Activated CD4-positive, alpha-beta T cell treated with anti-CD3 and anti-CD28 coated beads, Interleukin-2, amount 10 ng/mL, durations not matched to agents 7 days and 5 days (primary cell): ENCODE measurements at places on chromosomes 2 and 18.

DNA sequence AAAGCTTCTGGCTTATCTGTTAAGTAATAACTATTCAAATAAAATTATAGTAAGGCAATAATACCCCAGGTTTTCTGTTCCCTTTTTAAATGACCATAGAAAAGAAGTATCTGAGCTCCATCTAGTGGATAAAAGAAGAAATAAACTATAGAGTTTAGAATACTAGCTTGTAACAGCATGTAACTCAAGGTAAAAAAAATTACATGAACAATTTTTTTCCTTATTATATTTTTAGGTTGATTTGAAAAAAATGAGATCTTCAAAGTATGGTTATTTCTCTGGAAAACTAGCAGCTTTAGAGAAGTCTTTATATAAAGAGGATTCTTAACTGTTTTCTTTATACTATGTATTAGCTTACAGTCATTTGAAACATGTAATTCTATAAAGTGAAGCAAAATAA, 58.1 kb downstream of the NCKAP1 start:
- no peak for DNase-seq

GRCh38 chr18:58303363-58303762, 259.3 kb downstream of the NEDD4L start:
- DNase-seq = peak; percentile 28

DNA sequence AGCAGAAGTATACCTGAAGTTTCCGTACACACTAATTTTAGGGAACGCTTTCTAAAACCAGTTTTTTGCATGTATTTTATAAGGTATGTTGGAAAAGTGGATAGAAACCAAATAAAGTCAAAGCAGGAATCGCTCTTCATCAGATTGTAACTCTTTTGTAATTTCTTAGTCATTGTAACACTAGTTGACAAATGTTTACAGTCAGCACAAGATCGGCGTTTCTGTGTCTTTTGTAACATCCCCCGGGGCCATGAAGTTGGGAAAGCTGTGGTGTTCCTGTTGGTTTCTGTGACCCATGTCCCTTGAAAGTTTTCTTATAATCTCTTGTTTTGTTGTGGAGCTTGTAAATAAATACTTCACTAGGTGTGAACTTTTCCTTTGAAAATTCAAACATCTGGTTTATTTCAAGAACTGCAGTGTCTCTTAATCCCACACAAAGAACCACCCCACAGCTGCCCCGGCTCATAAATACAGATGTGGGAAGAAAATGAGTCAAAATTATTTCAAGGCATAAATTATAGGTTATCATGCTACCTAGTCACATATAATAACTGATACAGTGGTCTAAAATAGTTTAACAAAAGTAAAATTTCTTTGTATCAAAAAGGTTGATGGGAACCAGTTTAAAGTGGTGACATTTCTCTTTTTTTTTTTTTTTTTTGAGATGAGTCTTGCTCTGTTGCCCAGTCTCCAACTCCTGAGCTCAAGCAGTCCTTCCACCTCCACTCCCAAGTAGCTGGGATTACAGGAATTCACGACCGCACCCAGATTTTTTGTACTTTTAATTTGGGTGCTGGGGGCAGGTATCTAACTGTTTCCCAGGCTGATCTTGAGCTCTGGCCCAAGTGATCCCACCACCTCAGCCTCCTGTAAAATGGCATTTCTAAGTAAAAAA, 751 bp upstream of the NMI start:
- peak; percentile 29 for DNase-seq

DNA sequence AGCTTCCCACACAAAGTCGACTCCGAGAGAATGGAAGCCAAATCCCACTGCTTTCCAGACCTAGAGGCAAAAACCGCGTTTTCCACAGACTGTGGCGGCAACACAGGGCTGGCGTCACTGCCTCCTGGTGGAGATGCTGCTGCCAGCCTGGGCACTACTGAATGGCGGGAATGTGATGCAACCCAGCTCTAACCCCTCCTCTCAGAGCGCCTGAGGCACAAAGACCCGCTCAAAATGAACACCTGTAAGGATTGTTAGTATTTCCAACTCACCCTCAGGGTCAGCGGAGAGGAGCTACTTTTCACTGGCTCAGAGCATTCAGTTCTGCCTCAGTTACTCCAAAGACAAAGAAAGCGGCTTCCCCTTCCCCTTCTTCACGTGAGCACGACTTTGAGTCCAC, 548.0 kb upstream of the SALL3 start:
- DNase-seq = no peak

DNA sequence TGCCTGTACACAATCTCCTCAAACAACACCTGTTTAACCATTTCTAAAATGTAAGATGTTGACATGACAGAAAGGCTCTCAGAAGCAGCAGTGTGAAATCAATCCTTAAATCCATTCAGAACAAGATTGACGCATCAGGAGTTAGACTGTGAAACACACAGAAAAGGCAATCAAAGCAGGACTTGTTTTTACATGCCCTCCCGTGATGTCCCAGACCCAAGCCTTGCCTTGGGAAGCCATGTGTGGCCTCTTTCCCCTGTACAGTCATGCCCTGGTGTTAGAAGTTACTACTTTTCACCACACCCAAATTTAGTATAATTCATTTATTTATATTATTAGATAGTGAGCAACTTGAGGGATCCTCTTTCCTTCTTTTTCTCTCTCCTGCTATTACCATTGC, 115.7 kb downstream of the NCKAP5 start:
- DNase-seq = no peak

- no peak for DNase-seq
These were observed 81.9 kb downstream of the DYNAP start for GRCh38 chr18:54672846-54673475.

DNA sequence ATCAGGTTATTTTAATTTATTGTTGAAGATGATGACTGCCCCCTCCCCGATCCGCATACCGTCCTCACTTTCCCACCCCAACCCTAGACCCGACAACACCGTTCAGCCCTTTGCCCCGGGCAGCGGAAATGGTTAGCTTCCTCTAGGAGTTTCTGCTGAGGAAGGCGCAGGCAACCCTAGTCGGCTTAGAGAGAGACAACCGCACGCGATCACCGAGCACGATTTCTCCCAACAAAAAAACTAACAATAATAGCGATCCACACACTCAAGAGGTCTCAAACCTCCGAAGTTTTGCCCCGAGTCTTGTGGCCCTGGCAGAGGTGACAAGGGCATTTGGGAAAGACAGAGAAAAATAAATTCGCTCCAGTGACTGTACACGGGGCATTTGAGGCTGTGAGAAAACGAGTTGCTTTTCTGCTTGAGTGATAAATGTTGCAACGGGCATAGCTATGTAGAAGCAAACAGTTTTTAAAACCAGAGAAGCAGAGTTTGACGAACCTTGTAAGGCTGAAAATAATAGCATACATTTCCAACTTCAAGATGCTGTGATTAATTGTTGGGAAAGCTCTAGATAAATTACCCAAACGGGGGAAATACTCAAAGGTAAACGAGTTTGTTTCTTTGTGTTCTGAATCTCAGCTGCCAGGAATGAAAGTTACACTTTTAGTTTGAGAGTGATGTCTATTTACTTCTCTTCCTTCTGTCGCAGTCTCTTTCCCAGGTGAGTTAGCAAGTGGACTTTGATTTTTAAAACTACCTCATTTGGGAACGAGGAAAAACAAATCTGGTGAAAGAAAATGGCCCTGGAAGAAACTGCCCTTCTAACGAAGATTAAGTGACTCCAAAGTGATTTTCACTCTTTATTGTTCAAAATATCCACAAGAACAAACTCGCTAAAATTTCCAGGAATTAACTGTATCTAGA, 11.0 kb upstream of the SIX3 start:
- DNase-seq = no peak

DNA sequence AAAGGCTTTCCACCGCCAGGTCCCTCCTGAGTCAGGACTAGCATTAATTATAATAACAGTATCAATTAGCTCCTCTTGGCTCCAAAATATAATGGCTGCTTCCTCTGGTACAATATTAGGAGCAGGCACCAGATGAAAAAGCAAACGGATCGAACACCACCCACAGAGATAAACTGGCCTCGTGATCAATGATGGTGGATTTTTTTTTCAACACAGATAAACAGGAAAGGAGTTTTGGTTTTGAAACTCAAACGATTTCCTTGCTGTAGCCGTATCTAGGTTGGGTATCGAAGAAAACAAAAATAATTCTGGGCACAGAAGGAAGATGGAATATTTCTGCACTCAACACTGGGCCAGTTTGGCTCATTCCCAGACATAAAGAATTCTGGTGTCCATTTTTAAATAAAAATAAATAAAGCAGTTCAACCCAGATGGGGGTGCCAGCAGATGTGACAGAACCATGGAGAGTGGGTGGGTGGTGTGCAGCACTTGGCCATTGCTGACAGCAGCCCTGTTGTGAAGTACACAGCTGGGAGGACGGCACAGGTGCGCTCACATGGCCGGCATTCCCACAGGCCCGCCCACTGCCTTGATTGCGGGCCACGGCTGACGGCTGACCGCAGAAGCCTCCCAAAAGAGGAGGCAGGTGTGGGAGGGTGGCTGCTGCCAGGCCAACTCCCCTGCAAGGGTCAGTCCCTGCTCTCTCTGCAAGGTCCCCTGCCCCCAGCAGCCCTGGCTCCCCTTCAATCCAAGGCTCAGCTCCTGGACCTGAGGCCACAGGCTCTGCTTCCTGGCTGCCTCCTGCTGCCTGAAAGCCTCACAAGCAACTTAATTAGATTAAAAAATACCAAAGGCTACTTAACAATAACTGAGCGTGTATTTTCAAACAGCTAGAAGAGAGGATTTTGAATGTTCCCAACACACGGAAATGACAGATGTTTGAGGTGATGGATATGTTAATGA, 351.9 kb upstream of the ID2 start:
- DNase-seq = no peak

DNA sequence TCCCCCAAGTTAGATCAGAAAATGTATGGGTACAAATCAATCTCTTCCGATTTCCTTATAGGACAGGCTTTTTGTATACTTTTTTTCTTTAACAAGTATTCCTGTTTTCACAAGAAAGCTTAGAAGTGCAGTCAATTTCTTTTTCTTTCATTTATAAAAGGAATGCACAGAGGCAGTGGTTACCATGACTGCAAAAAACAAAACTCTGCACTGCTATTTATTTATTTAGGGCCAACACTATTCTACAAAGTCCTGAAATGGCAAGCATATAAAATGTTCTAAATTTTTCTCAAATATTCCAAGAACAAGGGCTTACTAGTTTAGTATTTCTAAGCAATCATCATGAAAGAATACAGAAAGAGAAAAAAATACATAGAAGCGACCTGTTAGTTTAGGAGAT, 22.2 kb downstream of the ATAD2B start:
- DNase-seq = no peak

GRCh38 chr18:32378705-32379104, 92.0 kb downstream of the GAREM1 start:
- no peak for DNase-seq

DNA sequence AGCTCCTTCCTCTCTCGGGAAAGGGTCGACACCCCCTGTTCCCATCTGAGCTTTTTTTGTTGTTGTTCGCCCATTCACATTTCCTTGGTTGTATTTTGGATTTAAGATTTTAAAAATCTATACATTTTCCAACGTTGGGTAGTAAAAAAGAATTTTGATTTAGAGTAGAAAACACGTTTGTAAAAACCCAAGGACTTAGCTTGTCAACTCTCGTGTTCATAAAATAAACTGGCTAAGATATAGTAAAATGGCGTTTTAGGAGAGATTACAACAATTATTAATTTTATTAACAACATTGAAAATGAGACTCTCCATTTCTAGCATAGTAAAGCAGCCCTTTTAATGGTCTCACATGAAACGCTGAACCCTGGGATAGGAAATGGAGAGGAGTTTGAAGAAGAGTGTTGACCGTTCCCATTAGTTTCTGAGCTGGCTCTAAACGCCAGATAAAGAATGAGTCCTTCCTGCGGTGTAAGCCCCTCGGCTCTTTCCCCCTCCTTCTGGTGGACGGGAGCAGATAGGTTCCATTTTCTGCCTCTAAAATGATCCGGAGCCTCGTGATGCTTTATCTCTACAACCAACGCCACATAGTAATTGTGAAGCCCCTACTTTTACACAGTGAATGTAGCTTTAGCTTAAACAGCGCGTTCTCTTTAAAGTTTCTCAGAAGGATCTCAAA, 24.0 kb upstream of the ZNF516 start:
- DNase-seq = no peak

GRCh38 chr2:221529943-221530652, 42.0 kb downstream of the EPHA4 start:
- DNase-seq = no peak

- DNase-seq = no peak
These were observed 61.2 kb upstream of the RAB27B start for GRCh38 chr18:54767098-54767497.

GRCh38 chr2:75604484-75604883, 42.1 kb upstream of the MRPL19 start:
- DNase-seq = no peak

GRCh38 chr2:120744817-120745216, 9.1 kb downstream of the GLI2 start:
- DNase-seq = no peak

- DNase-seq = no peak
These were observed 68.6 kb downstream of the PTGR3 start for GRCh38 chr18:75140296-75140695.

DNA sequence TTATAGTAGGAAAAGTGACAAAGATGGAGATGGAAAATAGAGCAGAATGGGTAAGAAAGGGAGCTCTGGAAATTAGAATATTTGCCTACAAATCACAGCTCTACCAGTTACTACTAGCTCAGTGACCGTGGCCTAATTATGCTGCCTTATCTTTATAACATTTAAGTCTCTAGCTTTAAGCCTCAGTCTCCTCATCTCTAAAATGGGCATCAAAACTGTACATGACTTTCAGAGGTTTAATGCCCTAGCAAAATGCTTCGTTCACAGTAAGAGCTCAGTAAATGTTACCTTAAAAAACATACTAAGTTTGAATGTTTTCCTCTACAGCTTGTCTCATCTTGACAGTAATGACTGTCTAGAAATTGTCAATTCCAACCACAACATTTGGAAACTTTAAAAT, 8.3 kb upstream of the PTPRM start:
- no peak for DNase-seq

DNA sequence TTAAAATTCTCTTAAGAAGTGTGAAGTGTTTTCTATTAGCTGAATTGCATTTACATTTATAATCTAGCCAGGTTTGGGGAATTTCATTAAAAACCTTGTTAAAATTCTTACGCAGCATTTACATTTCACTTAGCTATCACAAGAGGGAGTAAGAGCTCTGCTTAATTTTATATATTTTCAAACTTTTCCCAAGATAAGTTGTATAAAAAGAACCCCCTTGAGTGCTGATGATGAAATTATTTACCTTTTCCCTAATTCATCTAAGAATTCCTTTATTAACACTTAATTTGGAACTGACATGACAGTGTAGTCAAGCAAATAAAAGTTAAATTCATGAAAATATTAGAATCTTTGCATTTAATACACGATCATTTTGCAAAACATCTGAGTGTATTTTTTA, 54.2 kb upstream of the ZSWIM2 start:
- no peak for DNase-seq

DNA sequence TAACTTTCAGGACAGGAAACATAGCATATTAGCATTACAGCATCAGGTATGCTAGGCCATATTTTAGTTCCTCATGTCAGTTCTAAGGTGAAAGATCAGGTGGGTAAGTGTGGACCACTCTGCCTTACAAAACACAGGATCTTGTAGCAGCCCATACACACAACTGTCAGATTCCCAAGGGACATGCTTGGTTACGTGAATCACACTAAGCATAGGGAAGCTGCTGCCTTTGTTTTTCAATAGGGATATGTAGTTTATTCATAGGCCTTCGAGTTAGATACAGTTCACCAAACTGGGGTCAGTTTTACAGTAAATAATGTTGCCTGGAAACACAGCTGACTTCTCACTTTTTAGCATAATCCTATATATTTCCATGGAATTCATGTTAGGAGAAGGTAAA, 116.1 kb upstream of the OTX1 start:
- DNase-seq = no peak

- DNase-seq = no peak
These were observed 25.3 kb downstream of the MBP start for GRCh38 chr18:77107292-77107691.

GRCh38 chr2:173101687-173102086, 26.0 kb downstream of the MAP3K20 start:
- DNase-seq = no peak
